ENCODE measurements at places on chromosomes 1 and 21.
A peak's percentile ranks its signal among the peaks of the same experiment; 100 is the strongest.

DNA sequence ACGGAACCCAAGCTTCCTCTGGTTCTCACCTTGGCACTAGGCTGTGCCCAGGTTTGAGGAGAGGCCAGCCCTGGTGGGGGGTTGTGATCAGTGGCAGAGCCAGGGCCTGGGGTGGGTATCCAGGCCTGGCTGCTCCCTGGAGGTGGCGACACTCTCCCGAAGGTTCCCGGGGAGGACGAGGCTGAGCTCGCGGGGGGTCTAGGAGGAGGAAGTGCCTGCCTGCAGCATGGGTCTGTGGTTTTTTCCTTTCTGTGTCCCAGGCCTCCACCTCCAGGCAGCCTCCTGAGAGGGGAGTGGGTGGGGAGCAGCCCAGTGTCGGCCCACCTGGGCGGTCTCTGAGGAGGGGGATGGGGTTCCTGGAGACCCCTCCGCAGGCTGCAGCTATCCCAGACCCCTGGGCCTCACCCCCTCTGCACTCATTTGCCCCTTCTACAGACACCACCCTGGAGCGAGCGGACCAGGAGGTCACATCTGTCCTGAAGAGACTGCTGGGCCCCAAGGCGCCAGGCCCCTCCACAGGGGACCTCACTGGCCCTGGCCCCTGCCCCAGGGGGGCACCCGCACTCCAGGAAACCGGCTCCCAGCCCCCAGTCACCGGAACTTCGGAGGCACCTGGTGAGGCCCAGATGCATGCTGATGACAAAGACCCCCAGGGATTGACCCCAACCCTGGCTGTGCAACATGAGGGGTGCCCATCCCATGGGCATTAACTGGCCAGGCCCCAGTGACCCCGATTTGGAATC, 44.3 kb downstream of the TRIM11 start:
- DNase-seq = no peak

- DNase-seq = no peak
These were observed 25.3 kb downstream of the CACNA1E start for GRCh38 chr1:181508486-181509165.

DNA sequence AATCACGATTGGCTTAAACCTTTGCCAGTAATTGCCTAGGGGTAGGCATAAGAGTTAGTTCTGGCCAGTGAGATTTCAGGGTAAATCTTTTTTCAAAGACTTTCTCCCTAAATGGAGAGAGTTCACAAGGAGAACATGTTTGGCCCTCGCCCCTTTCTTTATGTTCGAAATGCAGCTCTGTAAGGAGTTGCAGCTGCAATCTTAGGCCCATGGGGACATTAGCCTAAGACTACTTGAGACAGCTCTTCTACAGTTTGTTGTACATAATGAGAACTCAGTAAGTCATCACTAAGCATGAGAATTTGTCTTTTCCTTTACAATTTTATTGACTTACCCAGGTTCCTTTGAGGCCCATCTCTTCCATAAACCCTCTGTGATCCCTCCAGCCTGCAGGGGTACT, 40.4 kb upstream of the GADD45A start:
- DNase-seq = no peak

GRCh38 chr1:17919525-17920439, 164.6 kb downstream of the ACTL8 start:
- DNase-seq = no peak

DNA sequence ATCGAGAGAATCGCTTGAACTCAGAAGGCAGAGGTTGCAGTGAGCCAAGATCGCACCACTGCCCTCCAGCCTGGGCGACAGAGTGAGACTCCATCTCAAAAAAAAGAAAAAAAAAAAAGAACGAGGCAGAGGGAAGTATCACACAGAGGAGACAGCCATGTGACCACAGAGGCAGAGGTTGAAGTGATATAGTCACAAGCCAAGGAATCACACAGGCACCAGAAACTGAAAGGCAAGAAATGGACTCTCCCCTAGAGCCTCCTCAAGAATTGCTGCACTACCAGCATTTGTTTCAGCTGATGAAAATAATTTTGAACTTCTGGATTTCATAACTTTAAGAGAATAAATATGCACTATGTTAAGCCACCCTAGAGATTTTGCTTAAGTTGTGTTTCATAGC, 459.6 kb downstream of the PTPRC start:
- no peak for DNase-seq

DNA sequence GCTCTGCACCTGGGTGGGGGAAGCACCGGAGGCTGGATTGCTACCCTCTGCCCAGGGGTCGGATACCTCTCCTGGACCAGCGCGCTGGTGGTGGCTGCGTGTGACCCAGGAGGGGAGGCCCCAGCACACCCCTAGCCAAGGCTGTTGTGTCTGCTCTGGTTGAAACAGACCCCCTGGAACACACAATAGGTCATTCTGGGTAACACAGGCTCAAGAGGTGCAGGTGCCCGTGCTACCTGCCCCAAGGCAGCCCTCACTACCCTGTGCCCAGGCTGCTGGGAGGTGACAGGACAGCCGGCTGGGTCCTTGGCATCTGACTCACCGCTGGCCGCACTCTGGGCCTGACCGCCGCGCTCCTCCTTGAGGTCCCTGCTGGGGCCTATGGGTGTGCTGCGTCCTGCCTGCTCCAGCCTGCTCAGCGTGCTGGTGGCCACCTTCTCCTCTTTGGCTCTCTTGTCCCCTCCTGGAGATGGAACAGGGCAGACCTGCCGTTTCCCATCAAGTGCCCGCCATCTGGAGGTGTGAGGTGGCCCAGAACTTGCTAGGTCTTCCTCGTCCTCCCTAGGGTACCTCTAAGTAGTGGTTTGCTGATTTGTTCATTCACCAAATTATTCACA, 30.0 kb downstream of the ZBTB17 start:
- no peak for DNase-seq

GRCh38 chr1:25703041-25703440, 86.5 kb downstream of the MAN1C1 start:
- DNase-seq = no peak

- no peak for DNase-seq
These were observed 11.1 kb upstream of the TRIM63 start for GRCh38 chr1:26078286-26079177.

DNA sequence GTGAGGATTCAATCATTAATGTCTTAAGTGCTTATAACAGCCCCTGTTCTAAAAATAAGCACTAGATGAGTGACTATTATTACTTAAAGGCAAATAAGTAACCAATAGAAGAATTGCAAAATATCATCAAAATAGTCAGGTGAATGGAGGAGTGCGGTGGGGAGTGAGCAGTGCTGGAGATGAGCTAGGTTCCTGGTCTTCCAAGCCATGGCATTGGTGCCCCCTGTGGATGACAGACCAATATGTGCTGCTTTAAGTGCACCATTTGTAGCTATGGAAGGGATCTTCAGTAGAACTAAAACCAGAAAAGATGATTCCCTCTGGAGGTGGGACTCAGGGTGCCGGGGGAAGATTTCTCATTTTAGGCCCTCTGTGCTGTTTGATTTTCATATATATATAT, 46.1 kb upstream of the SLC30A1 start:
- peak; percentile 19 for DNase-seq

DNA sequence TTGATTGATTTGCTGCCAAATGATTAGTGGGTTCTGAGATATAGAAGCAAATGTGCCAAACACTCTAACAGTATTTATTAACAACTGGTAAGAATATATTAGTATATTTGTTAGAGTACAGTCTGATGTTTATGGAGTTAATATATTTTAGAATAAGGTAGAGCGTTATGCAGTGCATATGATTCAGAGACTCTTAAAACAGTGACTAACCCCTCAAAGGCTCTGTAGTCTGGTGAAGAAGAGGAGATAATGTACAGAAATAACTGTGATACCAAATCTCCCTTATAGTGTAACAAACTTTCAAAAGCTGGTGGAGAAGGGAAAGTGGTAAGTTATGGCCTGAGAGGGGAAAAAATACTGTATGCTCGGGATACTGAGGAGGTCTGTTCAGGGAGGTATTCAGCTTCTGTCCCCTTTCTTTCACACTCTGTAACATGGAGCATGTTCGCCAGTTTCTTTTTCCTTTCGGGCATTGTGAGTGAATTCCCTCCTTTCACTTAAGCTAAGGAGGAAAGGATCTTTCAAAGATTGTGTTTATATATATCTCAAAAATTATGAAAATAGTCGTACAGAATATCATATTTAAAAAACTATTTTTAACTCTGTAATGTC, 121.2 kb downstream of the ADGRL2 start:
- DNase-seq = no peak

DNA sequence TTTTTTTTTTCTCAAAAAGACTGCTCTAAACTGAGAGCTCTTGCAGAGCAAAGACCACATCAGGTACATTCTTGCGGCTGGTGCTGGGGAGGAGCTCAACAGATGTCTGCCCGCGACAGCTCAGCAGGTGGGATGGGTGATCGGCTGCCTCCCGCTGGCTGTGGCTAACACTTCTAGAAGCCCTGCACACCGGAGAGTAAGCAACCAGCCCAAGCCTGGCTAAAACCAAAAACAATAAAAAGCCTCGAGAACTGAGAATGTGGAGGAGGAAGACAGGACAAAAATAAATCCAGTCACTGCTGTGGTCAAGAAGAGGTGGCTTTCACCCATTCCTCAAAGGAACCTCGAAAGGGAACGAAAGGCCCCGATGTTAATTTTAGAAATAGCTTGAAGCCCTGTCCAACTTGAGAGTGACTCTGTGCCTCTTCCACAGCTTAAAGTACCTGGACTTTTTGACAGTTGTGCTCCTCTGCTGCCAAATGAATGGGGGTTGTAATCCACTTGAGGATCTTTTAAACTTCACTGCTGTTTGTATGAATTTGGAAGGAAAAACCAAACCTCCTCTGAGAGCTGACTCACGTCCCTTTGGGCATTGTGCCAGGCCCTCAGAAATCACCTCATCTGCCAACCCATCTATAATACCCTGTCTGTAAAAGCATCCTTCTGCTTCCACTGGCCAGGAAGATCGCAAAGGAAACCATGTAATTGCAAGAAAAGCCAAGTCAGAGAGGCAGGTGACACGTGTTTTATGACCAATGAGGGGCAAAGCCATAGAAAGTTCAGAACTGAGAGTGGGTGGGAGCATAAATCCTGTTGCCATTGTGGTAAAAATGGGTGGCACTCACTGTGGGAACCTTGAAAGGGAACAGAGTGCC, 78.6 kb downstream of the KCNN3 start:
- peak; percentile 87 for DNase-seq

- no peak for DNase-seq
These were observed 850 bp downstream of the SESN2 start for GRCh38 chr1:28259934-28260802.

DNA sequence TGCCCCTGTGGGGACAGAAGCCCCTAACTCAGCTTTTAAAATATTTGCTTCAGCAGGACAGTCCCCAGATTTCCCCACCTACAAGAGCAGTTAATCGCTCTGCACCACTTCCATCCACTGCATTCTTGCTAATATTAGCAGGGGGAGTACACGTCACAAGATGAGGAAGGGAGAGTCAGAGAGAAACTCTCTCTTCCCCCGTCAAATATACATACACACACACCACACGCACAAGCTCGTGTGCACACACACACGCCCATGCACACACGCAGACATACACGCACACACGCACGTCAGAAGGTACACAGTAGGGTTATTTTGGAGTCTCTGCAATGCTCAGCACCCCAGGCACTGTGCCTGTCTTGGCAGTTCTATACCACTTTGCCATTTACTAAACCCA, 2.1 kb downstream of the CLCA1 start:
- no peak for DNase-seq

DNA sequence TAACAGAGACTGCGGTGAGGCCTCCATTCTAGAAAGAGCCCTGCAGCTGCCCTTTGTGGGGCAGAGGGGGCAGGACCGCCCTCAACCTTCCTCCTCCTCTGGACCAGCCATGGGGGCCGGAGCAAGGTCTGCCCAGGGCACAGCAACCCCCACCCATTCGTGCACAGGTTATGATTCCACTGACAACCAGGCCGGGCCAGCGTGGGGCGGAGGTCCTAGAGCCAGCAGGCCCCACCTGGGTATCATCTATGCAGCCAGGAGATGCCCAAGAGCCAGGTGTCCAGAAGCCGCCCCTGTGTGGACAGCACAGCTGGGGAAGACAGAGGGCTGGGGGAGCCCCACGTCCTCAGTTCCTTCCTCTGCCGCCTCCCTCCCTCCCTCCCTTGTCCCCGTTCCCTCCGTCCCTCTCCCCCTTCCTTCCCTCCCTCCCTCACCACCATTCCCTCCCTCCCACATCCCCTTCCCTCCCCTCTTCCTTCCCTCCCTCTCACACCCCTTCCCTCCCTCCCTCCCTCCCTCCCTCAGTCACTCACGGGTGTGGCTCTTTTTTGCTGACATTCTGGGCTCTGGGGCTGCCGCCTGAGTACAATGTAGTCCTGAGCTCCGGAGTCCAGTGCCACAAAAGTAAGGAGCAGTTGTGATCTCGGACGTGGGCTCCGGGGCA, 12.3 kb downstream of the RNF223 start:
- DNase-seq = no peak

GRCh38 chr1:116738673-116739370, 15.4 kb upstream of the CD2 start:
- DNase-seq = peak; percentile 57

DNA sequence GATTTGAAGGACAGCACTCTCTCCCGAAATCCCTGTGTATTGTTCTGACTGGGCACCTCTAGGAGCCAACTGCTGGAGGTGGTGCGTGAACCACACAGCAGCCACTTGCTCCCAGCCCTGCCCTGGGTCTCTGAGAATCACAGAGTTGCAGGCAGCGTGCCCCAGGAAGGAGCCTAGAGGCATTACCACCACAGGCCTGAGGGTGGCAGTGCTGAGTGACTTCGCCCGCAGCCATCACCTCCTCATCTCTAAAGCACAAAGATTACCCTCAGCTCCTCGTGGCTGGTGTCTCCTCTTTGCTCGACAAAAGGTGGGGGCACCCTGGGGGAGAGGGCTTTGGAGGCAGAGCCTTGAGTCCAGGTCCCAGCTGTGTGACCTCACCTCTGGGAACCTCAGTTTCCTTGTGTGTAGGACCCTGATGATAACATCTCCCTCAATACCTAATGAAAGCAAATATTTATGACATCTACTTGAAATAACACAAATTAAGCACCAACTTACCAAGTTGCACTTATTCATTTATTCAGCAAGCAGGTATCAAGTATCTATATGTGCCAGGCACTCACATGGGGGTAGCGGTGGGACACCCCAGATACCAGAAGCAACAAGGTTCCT, 86.3 kb downstream of the VWA5B1 start:
- peak; percentile 29 for DNase-seq

DNA sequence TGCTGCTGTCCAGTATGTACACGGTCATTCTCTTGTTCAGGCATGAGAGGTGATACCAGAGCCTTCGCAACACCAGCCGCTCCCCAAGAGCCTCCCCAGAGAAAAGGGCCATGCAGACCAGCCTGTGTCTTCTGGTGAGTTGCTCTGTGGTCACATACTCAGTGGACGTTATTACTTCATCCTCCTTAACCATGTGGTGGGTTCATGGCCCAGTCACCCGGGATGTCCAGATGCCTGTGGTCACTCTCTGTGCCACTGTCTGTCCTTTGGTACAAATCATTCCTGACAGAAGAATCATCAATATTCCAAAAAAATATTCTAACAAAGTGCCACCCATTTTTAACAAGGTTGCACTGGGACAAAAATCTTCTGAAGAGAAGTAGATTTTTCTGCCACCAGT, 8.8 kb upstream of the ZNF124 start:
- no peak for DNase-seq
